ENCODE measurements at places on chromosomes 4 and X.

DNA sequence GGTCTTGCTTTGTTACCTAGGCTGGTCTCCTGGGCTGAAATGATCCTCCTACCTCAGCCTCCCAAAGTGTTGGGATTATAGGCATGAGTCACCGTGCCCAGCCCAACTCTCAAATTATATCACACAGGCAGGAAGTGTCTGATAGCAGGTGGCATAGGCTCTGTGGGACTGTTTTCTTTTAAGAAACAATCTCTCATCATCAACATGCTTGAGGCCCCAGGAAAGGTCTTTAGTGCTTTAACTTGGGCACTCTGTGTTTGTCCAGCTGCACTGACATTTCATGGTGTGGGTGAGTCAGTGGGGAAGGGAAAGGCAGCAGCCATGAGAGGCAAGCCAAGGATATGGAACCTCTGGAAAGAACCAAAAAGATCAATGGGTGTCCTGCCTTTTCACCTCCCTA, 88.1 kb upstream of the TSPAN5 start:
- DNase-seq, result no peak

- DNase-seq, result peak; percentile 8
Measured at GRCh38 chr4:76386566-76387305, 34.2 kb downstream of the CCDC158 start.

- DNase-seq, result no peak
Measured at GRCh38 chrX:113124693-113125092, 284.1 kb upstream of the AMOT start.

DNA sequence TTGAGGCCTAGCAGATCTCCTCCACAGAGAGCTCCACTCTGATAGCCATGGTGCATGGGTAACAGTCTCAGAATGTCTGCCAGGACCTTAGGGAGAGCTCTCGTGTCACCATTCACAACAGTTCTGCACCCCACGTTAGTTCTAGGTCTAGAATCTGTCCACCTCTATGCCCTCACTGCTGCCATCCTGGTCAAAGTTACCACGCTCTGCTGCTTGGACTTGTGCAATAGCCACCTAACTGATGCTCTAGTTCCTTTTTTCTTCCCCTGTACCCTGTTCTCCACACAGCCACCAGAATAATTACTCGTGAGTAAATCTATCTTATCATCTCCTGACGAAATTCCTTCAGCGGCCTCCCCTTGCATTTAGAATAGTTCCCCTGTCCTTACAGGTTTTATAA, 268.8 kb upstream of the GATB start:
- DNase-seq, result no peak

DNA sequence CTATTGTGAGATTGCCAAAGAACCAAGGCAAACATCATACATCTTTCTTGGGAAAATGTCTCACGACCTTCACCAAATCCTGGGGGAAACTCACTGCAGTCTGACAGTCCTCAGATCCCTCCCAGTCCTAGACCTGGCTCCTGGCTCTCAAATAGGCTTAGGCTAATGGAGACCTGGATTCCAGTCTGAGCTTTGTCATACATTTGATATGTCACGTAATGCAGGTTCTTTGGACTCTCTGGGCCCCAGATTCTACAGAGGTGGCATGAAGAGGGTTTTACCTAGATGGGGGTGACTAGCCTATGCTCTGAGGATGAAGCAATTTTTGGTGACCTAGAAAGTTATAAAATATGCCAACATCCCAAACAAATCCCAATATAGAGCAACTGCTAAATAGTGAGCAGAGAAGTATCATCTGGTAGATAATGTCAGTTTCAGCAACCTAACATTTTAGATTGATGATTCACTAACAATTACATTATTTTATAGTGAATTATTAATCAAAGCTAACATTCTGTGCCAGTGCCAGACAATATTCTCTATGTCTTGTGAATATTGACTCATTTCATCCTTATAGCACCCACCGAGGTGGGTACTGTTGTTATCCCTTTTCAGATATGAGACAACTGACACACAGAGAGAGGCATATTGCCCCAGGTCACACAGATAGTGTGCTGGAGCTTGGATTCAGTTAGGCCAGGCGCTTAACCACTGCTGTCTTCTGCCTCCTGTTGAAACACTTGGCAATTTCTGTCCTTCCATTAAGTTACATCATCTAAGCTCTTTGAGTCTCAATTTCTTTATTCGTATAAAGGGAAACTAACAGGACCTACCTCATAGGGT, 195.4 kb upstream of the MAMLD1 start:
- DNase-seq, result no peak

- no peak for DNase-seq
Measured at GRCh38 chr4:148089624-148090023, 352.6 kb downstream of the NR3C2 start.

- DNase-seq, result no peak
Measured at GRCh38 chr4:168701061-168701460, 204.2 kb downstream of the PALLD start.

DNA sequence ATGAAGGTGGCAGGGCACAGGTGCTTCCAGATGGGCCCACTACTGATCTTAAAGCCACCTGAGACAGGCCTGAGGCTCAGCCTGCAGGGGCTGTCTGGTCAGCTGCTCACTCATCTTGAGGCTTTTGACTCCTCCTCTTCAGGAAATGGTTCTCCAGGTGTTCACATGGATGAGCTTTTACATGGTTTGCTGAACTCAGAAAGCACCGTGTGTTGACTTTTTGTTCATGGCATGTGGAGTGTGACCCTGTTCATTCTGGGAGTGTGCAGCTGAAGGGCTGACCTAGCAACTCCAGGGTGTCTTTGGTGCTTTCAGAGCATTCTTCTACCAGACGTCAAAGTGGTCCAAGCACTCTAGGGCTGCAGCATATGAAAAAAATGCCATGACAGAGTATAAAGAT, 111.1 kb downstream of the CCNG2 start:
- no peak for DNase-seq

DNA sequence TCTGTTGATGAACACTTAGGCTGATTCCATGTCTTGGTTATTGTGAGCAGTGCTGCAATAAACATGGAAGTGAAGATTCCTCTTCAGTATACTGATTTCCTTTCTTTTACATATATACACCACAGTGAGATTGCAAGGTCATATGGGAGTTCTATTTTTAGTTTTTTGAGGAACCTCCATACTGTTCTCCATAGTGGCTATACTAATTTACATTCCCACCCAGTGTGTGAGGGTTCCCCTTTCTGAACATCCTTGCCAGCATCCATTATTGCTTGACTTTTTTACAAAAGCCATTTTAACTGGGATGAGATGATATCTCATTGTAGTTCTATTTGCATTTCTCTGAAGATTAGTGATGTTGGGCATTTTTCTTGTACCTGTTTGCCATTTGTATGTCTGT, 80.5 kb upstream of the GALNT7 start:
- no peak for DNase-seq

DNA sequence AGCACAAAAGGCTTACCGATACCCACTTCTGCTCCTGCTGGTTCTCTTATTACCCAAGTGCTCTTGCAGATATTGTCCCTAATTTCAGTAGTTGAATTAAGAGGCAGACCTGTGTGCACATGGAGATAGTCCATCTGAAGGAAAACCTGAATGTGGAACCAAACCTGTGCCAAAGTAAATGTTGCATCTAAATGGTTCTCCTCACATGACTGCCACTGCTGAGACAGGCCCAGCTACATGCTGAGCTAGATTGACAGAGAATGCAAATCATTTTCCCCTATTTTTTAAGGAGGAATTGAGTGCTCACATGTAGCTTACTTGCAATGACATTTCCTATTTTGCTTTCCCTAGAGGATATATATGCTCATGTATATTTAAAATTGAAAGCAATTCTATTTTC, 609.1 kb upstream of the TECRL start:
- no peak for DNase-seq

DNA sequence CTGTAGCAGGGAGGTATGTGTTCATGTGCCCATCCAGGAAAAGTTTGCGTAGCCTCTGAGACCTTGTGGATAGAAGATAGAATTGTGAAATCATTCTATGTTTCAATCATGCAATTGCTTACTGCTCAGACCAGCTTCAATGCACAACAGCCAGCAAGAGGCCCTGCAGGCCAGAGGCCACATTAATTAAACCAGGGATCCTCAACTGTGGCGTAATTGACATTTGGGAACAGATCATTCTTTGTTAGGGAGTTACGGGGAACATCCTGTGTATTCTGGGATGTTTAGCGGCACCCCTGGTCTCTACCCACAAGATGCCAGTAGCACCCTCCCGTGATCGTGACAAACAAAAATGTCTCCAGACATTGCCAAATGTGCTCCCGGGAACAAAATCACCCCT, 86.5 kb upstream of the PRPS2 start:
- DNase-seq, result no peak

- DNase-seq, result no peak
Measured at GRCh38 chr4:1221155-1221870, 27.6 kb downstream of the CTBP1 start.

DNA sequence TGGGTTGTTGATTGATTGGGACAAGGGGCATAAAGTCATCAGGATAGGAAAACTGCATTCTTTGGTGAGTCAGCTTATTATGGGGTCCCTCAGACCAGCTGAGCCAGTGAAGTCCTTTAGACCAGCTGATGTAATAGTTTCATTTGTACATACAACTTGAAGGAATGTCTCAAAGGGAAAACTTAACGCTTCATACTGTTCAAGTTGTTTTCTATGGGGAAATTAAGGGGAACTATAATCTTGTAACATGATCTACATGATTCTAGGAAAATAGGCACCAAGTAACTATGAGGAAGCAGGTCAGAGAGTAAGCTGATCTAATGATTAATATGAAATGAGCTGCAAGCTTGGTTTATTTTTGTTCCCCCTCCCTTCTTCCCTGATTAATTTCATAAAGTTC, 175.1 kb upstream of the GRID2 start:
- DNase-seq, result no peak

DNA sequence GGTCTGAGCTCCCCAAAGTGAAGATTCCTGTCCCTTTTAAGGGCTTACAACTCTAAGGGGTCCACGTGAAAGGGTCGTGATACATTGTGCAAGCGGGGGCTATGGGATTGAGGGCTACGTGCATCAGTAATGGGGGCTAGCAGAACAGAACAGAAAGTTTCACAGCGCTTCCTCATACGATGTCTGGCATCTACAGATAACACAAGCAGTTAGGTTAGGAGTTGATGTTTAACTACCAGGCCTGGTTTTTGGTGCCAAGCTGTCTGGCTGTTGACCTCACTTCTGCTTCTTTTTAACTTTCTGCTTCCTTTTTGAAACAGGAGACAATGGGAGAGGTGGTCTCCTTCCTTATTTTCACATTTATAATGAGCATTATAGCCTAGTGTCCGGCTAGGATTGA, 368.6 kb upstream of the CXorf51A start:
- no peak for DNase-seq

DNA sequence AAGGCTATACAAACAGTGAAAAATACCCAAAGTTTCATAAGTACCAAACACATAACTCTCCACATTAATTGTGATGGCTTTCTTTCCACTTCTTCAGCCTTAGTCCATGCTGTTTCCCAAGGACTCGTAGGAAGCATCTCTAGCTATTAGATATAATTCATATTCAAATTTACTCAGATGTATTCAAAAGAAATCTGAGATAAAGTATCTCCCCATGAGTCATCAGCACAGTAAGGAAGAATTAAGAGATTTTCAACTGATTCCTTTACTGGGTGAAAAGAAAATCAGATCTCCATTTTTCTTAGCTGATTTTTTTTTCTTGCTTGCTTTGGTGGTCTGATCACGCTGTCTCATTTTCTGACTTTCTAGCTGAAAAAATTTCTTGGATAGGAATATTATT, 71.7 kb downstream of the MID1 start:
- peak; percentile 29 for DNase-seq
